Activated T-cell treated with anti-CD3 and anti-CD28 coated beads, Interleukin-2, amount 50 U/mL, for 24 hours (primary cell): ENCODE measurements at places on chromosomes 7 and 10.

- DNase-seq = no peak
Observed at GRCh38 chr10:73333202-73333601, 25.5 kb downstream of the CFAP70 start.

DNA sequence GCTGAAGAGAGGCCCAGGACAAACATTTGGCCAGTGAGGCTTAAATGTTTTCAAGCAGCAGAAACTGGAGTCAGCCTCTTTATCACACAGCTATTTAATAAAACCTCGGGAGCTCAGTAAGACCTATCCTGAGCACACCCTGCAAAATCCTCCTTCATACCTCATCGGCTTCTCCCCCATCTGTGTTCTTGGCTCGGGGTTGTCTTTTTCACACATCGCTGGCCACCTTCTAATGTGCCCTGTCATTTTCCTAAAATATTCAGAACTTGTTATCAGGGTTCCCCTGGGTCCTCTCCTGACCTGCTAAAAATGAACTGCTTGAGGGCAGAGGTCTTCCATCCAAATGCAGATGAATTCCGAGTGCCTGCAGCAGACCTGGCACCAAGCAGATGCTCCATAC, 310.3 kb upstream of the AKR1E2 start:
- DNase-seq = no peak

- DNase-seq = peak; percentile 49
Observed at GRCh38 chr10:70441161-70441894, at the start of gene NODAL. Gene NODAL, minus strand, starts transcription at chr10:70441681. Its CDS starts 14 bp downstream, at chr10:70441667.

- DNase-seq = no peak
Observed at GRCh38 chr7:15239801-15240200, 322.0 kb downstream of the AGMO start.
